ENCODE measurements at places on chromosomes 3 and 15.
A peak's percentile ranks its signal among the peaks of the same experiment; 100 is the strongest.

DNA sequence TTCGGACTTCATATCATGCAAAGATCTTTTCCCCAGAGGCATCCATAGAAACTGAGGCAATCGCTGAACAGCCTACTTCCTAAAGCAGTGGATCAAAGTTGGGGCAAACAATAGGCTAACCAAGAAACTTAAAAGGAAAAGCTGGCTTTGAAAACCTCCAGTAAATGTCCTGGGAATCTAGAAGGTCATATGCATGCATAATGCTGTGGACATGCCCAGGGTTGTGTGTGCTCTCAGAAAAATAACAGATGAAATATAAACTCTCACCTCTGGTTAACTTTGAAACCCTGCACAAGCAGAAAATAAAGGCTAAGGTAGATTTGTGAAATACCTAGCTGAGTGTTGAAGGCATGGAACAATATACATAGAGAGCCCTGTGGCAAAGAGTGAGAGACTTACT lies 96.3 kb downstream of the MYO9A start:
- H3K27me3 ChIP-seq: no peaks in the 10 kb centered on the region
- H3K4me1 ChIP-seq: no peaks in the 10 kb centered on the region
- no peak for DNase-seq
- H3K27ac ChIP-seq: no peak overlapping the region
- no peak overlapping the region for H3K4me3 ChIP-seq

DNA sequence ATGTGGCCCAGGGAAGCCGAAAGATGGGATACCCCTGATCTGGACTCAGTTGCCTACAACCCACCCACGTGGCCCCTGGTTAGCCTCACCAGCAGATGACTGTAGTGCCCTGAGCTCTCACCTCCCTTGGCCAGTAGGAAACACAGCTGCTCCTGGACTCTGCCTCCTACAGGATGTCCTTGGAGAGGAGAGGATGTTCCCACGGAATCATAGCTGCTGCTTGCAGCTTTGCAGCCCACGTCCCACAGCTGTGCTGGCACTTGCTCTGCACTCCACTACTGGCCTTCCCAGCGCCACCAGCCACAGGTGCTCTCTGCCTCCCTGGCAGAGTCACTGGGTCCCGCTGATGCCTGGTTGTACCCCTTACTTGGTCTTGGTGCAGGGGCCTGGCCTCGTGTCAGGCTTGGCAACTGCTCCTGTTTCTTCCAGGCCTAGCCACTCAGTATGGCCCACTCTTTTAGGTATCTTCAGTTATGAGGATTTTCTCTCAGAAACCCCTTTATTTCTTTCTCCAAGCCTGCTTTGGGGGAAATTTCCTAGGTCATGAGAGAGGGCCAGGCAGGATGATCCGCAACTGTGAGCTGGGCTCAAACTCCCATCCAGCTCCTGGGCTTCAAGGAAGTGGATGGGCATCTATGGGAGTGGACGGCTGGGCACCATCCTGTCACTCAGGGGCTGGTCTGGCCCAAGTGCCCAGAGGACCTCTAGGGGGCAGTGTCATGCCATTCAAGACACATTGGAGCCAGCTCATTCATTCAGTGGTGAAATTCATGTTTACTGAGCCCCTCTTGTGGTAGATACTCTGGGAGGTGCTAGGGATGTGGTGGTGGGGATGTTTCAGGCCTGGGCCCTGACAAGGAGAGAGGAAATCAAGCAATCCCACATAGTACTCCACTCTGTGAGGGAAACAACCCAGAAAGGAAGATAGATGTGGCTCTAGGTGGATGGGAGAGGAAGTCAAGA lies 16.2 kb upstream of the VILL start:
- H3K36me3 ChIP-seq: peaks cover 16% of the 10 kb centered on the region
- peak; percentile 72 for DNase-seq
- no peak overlapping the region for H3K4me3 ChIP-seq
- no peak overlapping the region for H3K27ac ChIP-seq
- no peaks in the 10 kb centered on the region for H3K4me1 ChIP-seq
- H3K27me3 ChIP-seq: no peaks in the 10 kb centered on the region

DNA sequence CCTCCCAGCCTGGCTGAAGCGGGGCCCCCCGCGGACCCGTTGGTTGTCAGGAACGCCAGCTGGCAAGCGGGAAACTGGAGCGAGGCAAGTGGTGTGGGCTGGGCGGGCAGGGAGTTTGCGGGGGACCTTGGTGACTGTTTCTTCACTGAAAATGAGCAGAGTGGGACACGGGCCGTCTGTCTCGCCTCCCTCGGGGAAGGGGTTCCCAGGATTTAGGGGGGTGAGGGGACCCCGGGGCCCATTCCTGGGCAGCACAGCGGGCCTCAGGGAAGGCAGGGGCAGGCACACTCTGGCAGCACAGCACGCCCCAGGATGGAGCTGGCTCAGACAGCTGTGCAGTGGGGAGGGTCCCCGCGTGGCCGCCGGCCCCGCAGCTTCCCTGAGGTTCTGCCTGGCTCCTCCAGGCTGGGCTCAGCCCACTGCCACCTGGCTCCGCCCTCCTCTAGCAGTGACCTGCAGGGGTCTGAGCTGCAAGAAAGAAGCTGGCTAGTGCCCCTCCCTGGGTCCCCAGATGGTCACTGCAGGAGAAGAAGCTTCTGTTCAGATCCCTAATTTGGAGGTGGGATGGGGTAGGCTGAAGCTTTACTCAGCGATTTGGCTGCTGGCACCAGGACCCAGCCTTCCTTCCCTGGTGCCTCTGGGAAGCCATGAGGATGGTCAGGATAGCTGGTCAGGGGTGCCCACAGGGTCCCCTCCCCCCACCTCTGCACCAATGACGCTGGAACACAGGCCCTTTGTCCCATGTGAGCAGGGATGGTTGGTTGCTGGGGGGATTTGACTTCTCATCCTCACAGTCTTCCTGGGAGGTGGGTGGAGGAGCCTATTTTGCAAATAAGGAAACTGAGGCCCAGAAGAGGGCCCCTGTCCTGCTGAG lies 90.4 kb downstream of the TBC1D2B start:
- no peaks in the 10 kb centered on the region for H3K27me3 ChIP-seq
- H3K4me3 ChIP-seq: no peak overlapping the region
- no peak overlapping the region for H3K27ac ChIP-seq
- no peak for DNase-seq
- no peaks in the 10 kb centered on the region for H3K36me3 ChIP-seq
- H3K4me1 ChIP-seq: peaks cover 20% of the 10 kb centered on the region

GRCh38 chr15:56342653-56343052 lies 22.6 kb upstream of the TEX9 start:
- no peak overlapping the region for H3K27ac ChIP-seq
- no peak overlapping the region for H3K4me3 ChIP-seq
- DNase-seq: peak; percentile 44
- no peaks in the 10 kb centered on the region for H3K4me1 ChIP-seq
- no peaks in the 10 kb centered on the region for H3K27me3 ChIP-seq

GRCh38 chr3:143247073-143247472 lies 127.5 kb downstream of the CHST2 start:
- no peaks in the 10 kb centered on the region for H3K4me1 ChIP-seq
- H3K27me3 ChIP-seq: no peaks in the 10 kb centered on the region
- no peak overlapping the region for H3K27ac ChIP-seq
- DNase-seq: no peak
- no peaks in the 10 kb centered on the region for H3K36me3 ChIP-seq

DNA sequence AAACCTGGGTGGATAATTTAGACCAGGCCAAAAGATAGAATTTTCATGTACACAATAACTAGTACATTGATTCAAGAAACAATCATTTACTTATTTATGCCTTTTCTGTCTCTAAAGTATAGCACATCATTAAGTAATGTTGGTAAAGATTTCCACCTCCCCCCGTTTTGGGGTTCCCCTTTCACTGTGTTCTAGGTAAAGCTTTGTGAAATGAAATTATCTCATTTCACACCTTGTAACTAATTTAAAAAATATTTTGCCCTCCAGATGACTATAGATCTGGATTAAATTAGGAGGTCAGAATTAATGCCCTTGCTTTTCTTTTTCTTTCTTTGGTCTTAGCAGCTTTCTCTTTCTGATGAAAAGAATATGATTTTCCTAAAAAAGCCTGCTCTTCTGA lies 328.5 kb upstream of the TBC1D5 start:
- no peaks in the 10 kb centered on the region for H3K27me3 ChIP-seq
- no peak overlapping the region for H3K27ac ChIP-seq
- no peak overlapping the region for H3K4me3 ChIP-seq
- H3K4me1 ChIP-seq: no peaks in the 10 kb centered on the region
- H3K36me3 ChIP-seq: no peaks in the 10 kb centered on the region

DNA sequence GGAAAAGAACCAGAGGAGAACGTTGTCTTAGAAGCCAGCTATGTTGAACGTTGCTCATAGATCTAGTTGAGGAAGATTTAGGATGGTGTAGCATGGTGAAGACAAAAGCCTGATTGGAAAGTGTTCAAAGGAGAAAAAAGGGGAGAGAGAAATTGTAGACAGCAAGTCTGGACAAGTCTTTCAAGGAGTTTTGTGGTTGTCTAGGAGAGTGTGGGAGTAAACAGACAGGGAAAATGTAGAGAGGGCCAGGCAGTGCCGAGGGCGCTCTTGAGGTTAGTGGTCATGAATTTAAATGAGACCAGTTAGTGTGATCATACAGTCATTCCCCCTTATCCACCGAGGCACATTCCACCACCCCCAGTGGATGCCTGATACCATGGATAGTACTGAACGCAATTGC lies 167.5 kb upstream of the IL12A start:
- peaks cover 11% of the 10 kb centered on the region for H3K4me1 ChIP-seq
- peak; percentile 98 for DNase-seq
- H3K4me3 ChIP-seq: no peak overlapping the region
- H3K36me3 ChIP-seq: peaks cover 2% of the 10 kb centered on the region

DNA sequence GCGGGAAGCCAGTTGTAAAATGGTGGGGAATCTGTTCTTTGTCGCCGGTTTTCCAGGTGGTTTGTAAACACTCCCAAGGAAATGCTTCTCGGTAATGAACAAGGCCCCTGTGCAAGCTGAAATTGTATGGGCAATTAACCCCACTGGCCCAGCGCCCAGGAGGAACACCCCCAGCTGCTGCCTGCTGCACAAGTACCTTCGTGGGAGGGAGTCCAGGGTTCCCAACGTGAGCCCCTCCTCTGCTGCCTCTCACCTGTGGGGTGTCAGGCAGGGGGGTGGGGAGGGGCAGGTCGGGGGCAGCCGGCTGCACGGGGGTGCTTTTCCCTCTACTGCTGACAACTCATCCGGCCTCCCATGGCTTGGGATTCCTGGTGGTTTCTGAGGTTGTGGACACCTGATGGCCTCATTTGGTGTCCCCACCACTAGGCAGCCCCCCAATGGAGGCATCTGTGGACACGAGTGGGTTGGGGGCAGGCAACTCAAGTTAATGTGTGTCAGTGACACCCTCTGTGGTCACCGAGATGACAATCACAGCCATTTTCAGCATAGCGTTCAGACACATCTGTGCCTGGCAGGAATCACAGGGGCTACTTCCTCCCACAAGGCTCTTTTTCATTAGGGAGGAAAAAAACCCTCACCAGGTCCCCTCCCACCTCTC lies 35.6 kb upstream of the PRR23E start:
- H3K36me3 ChIP-seq: no peaks in the 10 kb centered on the region
- DNase-seq: no peak
- H3K27me3 ChIP-seq: peaks cover 3% of the 10 kb centered on the region
- no peak overlapping the region for H3K4me3 ChIP-seq
- no peaks in the 10 kb centered on the region for H3K4me1 ChIP-seq
- H3K27ac ChIP-seq: no peak overlapping the region

GRCh38 chr15:63556246-63556645 lies 40.9 kb upstream of the FBXL22 start:
- no peak overlapping the region for H3K27ac ChIP-seq
- DNase-seq: no peak
- H3K27me3 ChIP-seq: no peaks in the 10 kb centered on the region
- H3K4me1 ChIP-seq: peaks cover 14% of the 10 kb centered on the region

GRCh38 chr3:177096615-177097014 lies 100.7 kb downstream of the TBL1XR1 start:
- H3K4me3 ChIP-seq: no peak overlapping the region
- H3K27ac ChIP-seq: no peak overlapping the region
- no peaks in the 10 kb centered on the region for H3K27me3 ChIP-seq
- H3K4me1 ChIP-seq: no peaks in the 10 kb centered on the region

GRCh38 chr3:179184826-179185225 lies 36.7 kb downstream of the PIK3CA start:
- DNase-seq: no peak
- no peaks in the 10 kb centered on the region for H3K36me3 ChIP-seq
- no peak overlapping the region for H3K4me3 ChIP-seq
- H3K27ac ChIP-seq: no peak overlapping the region
- H3K4me1 ChIP-seq: peaks cover 17% of the 10 kb centered on the region

GRCh38 chr3:176554264-176554663 lies 643.0 kb downstream of the TBL1XR1 start:
- no peaks in the 10 kb centered on the region for H3K4me1 ChIP-seq
- no peak for DNase-seq
- no peak overlapping the region for H3K4me3 ChIP-seq
- H3K27me3 ChIP-seq: no peaks in the 10 kb centered on the region
- no peak overlapping the region for H3K27ac ChIP-seq

DNA sequence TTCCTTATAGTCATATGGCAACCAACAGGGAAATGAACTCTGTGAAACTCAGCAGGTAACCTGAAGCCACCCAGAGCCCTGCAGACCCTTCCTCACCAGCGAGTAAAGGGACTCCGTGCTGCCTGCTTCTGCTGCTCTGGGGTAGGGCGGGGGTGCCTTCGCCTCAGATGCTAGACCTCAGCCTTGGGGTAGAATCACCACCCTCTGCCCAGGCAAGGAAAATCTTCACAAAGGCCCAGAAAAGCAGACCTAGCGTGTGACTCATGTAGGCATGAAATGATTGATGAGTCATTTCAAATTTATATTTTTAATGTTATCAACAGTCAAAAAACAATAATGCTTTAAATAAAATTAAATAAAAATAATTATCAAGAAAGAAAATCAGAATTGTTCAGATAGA lies 6.6 kb downstream of the STIMATE start:
- H3K27me3 ChIP-seq: no peaks in the 10 kb centered on the region
- no peak overlapping the region for H3K4me3 ChIP-seq
- no peaks in the 10 kb centered on the region for H3K36me3 ChIP-seq
- H3K4me1 ChIP-seq: peaks cover 10% of the 10 kb centered on the region
- no peak for DNase-seq
- H3K27ac ChIP-seq: no peak overlapping the region

DNA sequence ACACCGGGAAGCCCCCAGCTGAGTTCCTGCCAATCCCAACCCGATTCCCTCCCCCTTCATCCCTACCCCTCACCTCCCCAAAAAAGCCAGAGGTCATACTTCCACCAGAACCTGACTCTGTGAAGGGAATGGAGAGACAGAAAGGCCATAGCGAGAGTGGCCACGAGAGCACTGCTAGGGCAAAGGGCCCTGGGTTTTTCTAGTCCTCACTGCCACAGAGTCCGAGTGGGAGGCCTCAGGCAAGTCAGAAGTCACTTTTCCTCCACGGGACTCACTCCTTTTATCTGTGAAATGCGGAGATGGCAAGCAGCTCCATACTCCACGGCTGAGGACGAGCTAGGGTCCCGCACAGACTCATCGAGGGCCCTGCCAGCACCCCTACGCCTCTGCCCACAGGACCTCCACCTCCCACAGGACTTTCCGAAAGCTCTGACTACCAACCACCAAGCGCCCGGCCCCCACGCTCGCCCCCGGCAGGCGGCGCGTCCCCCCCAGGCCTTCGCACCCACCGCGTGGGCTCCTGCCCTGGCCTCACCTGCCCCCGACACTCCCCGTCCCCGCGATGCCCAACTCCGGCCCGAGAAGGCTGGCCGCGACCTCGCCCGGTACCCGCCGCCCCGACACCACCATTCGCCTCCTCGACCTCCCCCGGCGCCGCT lies 792 bp downstream of the ATP13A3 start:
- no peaks in the 10 kb centered on the region for H3K27me3 ChIP-seq
- H3K4me3 ChIP-seq: peak overlapping the region; percentile 98
- H3K4me1 ChIP-seq: peaks cover 25% of the 10 kb centered on the region
- peak overlapping the region; percentile 98 for H3K27ac ChIP-seq
